ENCODE measurements at places on chromosomes 11 and 22.

DNA sequence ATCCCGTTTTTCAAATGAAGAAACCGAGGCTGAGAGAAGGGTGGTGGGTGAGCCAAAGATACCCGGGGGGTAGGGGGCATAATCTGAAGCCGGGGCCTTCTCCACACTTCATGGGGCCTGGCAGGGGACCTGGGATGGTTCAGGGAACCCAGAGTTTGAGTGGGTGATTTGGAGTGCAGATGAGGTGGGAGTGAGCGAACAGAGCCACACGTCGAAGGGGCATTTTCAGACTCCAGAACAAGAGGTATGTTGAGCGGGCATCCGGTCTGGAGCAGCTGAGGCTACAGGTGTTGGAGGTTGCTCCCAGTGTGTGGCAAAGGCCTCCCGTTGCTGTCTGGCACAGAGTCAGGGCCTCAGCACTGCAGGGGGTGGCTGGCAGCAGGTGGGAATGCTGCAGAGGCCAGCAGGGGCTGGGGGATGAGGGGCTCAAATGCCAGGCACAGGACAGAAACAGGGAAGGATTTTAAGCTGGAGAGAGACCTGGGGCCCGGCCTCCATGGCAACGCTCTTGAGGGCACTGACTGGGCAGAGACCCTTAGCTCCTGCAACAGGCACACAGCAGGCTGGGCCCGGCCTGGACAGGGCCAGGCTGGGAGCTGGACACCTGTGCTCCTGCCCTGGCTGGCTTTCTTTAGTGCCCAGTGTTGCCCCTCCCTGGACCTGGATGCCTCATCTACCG, 46.2 kb downstream of the WNT11 start:
- no peak for DNase-seq

- peak; percentile 57 for DNase-seq
Measured at GRCh38 chr11:35363854-35364780, 55.2 kb downstream of the SLC1A2 start.

- no peak for DNase-seq
Measured at GRCh38 chr11:61310749-61311148, 15.6 kb upstream of the VWCE start.

- DNase-seq, result no peak
Measured at GRCh38 chr11:42417691-42418090, 894.1 kb upstream of the API5 start.

GRCh38 chr11:126060757-126061171, 1.9 kb downstream of the CDON start:
- DNase-seq, result no peak

GRCh38 chr22:48918585-48919186, 909.0 kb downstream of the BRD1 start:
- DNase-seq, result no peak

GRCh38 chr11:75480185-75481175, 45.3 kb downstream of the GDPD5 start:
- DNase-seq, result no peak

DNA sequence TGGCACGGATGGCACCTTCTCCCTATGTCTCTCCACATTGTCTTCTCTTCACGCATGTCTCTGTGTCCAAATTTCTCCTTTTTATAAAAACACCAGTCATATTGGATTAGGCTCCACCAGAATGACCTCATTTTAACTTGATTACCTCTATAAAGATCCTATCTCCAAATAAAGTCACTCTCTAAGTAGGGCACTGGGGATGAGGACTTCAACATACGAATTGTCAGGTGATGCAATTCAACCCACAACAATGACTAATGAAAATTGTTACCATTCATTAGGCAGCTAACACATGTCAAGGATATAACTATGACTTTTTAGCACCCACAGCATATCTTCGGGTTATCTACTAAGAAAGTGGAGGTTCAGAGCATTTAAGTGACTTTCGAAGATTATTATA, 55.5 kb upstream of the USP47 start:
- DNase-seq, result no peak

DNA sequence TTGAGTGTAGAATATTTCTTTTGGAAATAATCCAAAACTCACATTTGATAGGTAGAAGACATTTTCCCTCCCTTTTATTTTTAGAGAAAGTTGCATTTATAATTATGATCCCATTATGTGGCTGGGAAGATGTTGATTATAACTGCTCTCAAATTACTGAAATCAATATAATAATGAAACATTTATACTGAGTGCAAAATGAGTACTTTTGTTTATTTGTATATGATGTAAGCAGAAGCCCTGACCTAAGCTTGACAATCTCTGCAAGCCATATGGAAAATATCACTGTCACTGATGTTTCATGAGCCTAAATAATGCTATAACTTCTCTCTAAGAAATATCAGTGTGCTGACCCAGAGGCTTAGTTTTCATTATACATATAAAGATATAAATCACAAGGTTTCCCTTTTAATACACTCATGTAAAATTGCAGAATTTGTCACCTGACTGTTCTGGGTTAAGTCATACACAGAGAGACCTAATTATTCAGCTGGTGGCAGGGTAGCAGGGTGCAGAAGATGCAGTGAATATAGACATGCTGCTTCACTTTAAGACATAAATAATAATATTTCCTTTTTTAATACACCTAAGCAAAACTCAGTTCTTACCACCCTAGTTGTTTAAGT, 99.2 kb downstream of the BBOX1 start:
- no peak for DNase-seq

DNA sequence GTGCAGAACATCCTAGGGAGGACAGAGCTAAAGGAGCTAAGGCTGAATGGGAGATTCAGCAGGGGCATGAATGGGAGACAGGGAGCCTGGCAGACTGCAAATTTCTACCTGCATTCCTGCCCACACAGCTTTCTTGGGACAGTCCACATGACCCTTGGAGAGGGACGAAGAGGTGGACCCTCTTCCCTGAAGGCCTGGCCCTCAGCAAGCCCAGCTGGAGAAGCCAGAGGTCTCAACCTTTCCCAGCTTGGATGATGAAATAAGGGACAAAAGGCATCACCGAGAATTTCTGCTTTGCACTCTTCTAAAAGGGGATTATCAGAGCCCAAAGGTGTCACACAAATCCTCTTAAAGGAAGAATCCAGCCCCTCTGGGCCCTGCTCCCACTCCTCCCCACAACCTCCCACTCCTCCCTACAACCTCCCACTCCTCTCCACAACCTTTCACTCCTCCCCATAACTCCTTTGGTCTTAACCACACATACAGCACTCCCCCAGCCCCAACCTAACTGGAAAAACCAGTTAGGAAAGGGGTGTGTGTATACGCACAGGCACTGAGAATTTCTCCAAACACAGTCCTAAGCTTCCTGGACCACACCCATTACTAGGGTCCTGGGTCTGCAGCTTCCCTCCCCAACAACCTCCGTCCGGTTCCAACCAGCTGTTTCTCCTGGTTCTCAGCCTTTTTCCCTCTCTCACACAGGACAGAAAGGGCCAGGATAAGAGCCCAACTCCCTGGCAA, 38.4 kb downstream of the RPL27A start:
- DNase-seq, result no peak

DNA sequence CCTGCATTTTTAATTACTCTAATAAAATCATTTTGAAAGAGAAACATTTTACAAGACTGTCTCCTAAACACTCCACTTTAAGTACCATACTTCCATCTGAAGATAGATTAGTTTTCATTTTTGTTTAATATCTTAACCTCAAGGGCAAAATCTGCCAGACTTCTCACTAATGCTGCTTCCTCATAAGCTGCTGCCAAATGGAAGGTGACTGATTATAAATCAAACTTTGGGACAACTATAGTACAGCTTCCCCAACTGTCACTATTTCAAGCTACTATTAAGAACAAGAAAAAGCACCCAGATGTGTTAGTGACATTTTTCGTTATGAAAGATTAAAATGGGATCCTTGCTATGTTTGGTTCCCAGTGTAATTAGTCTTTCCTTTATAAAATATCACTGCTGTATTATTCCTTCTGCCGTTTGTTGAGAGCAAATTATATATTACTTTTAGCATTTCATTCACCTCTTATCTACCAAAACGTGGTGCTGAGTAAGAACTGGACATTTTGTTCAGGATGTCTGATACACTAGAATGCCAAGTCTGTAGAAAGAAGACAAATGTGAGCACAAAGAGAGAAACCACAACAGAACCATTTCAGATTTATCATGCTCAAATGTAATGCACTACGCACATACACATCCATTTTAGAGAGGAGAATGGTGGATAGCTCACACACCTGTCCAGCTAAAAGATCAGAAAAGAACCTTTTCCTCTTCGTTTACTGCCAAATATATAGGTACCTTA, 312.2 kb upstream of the C11orf87 start:
- no peak for DNase-seq

DNA sequence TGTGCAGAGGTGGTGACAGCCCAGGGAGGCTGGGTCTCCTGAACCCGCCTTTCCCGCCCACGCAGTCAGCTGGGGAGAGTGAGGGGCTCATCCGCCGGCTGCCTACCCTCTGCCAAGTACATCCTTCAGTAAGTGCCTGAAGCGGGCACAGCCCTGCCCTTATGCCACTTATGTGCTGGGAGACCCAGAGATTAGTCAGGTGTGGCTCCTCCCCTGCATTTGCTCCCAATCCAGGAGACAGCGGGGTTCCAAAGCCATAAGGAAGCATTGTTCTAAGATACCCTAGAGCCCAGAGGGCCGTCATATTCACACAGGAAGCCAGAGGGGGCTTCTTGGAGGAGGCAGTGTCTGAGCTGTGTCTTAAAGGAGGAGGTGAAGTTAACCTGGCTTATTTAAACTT, 5.8 kb upstream of the PPP6R3 start:
- no peak for DNase-seq

DNA sequence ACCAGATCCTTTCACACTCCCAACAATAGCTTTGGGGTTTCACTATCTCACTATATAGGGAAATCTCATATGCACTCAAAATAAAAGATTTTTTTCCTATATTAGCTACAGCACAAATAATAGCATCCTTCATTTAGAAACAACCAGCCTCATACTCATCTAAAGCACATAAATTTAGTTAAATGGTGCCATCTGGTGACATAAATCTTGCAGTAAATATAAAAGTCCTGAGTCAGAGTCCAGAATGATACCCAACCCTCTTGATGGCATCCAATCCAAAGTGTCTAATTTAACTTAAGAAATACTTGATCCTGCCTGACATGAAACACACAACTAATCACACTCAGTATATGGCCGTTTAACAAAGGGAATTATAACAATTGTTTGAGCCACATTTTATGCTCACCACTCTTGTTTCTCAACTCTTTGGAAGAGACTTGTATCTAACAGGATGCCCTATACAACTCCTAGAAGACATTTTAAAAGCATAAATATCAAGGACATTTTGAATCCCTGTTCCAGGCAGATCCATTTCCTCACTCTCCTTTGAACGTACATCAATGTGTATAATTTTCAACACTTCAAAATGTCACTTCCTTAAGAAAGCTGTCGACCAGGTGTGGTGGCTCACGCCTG, 36.2 kb downstream of the DLG2 start:
- peak; percentile 20 for DNase-seq

DNA sequence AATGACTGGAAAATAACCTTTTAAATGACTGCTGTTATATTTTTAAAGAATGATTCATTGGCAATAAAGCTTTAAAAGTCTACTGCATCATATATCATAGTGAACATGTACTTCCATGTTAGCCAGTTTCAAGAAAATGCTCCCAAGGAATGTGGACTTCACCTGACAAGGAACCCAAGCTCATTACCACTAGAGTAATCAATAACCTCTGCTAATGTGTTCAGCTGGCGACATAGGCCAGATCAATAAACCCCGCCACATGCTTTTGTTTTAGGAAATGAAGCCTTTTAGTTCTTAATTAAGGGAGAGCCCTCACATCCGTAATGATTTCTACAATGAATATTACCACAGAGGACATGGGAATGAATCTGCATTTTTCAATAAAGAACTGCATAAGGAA, 1219.9 kb upstream of the CNTN5 start:
- no peak for DNase-seq

- no peak for DNase-seq
Measured at GRCh38 chr11:104572279-104572678, 326.0 kb downstream of the CASP12 start.

DNA sequence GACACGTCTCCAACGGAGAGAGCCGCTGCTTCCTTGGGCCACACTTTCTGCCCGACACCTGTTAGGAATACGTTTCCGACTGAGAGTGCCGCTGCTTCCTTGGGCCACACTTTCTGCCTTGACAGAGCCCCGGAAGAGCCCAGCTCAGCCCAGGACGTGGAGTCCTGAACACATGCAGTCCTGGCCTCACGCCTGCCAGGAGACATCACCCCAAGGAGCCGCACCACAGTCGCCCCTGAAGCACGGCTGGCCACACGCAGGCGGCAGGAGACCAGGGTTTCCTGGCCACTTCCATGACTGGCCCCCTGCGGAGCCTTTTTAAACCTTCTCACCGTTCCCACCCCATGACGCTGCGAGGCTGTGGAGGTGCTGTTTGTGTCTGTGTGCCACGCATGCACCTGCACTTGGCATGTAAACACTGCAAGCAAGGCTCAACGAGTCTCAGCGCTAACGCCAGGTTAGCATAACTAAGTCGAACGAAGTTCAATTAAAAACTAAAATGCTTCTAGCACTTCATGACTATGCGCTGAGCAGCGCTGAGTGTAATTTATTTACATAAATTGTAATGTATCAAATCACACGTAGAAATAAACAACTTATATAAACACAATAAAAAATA, 8.8 kb downstream of the TOLLIP start:
- DNase-seq, result no peak

DNA sequence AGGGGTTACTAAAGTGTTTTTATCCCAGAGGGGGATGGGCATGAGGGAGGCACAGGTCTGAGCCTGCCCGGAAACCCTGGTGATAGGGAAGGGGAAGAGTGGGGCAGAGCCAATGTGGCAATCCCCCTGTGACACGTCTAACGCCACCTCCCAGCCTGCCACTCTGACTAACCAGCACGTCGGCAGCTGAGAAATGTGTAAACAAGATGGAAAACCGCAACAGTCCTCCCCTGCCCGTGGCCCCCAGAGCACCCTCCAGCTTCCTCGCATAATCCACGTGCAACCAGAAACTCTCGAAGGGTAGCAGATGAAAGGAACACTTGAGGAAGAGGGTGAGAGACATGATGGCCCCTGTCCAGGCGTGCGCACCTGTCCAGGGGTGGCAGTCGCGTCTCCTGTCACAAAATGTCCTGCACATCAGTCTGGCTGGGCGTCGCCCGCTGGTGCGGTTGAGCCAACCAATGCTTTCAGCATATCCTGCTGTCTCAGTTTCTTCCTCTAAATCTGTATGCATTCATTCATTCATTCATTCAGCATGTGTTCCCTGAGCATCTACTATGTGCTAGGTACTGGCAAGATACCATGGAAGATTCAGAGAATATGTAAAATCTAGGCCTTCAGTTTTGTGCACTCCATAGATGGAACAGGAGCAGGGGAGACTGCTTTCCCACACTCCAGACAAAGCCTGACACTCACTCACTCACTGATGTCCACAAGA, 4.5 kb downstream of the TMPRSS4 start:
- no peak for DNase-seq

GRCh38 chr22:37287550-37287951, 5.2 kb downstream of the CYTH4 start:
- no peak for DNase-seq

GRCh38 chr11:126638648-126639047, 283.2 kb downstream of the ST3GAL4 start:
- no peak for DNase-seq

Measured in fibroblast of skin of left quadriceps (primary cell).